NCI-H2081 treated with DMSO at 0.1 percent for 48 hours (cell line): ENCODE measurements at places on chromosomes 13 and 19.

DNA sequence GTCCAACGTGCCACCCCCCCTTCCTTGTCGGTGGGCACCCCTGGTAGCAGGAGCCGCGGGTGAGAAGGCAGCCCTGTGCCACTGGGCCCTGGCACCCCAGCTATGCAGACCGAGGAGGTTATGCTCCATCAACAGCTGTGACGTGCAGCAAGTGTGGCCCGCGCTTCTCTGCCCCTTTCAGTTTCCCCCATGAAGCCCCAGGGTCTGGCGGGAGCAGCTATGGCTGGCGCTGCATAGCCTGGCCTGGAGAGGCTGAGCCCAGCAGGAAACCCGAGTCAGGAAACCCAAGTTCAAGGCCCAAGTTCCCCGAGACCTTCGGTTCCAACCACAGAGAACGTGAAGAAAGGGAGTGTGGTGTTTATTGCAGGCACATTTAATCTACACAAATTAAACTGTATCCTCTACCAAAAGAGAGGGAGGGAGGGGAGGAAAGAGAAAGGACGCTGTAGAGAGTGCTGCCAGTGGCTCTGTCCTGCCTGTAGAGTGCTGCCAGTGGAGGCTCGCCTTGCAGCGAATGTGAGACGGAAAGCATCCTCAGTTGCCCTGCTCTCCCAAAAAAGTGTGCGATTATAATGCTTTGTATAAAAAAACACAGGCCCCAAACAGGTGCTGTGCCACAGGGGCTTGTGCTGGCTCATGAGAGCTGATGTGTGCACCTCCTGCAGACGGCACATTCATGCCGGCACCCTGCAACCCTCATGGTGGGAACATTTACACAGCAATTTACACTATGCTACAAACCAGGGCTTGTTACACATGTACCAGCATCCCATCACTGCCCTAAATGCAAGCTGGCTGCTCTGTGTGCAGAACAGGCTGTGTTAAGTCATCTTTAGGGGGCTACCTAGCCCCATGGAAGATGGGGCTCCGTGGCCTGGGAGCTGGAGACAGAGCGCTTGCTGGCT lies 16.3 kb downstream of the POP4 start:
- DNase-seq = no peak

GRCh38 chr13:21055016-21055415 lies 6.4 kb downstream of the LATS2 start:
- DNase-seq = no peak

DNA sequence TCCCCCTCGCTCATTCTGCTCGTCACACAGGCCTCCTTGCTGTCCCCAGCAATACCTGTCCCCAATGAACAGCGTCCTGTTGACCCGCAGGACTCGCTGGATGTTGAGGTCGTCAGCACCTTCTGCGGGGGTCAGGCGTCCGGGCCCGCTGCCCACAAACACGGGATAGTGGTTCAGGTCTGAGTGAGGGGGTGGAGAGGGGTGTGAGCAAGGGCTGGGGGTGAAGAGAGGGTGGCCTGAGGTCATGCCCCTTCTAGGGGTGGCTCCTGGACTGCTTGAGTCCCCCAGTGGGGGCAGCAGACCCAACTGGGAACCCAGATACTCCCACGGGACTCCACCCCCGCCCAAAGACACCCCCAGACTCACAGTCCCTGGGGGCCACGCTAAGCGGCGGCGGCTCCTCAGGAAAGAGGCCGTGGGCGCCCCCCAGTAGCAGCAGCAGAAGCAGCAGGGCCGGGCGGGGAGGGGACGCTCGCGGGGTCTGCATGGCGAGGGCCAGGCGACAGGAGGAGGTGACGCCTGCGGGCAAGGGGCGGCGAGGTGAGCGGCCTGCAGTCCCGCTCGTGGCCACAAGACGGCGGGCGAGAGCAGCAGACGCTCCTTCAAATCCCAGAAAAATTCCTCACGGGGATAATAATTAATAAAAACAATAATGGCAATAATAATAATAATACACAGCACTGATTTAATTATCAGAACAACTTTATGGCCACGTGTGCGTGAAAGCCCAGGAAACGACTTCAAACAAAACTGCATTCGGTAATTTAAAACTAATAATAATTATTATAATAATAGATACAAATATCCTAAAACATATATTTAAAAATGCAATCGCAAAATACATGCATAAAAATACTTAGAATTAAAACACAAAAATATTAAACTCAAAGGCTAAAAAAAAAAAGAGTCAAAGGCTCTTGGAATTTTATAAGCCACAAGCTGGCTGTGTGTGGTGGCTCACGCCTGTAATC lies 1.2 kb downstream of the SEMA6B start:
- no peak for DNase-seq

DNA sequence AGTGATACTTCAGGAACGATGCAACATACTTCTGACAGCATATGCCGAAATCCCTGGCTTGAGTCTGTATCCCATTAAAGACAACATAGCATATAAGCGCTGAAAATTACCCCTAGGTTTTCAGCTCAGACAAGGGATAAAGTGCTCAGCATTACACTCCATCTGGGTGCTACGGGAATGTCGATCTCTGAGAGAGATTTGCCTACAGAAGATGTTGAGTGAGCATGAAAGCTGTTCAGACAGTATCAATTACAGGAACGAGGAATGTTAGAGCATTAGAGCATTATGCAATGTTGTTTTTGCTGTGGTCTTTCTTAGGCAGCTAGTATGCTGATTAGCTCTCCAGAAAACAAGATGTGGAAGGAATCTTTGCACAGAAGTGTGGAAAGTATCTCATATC lies 484.5 kb downstream of the LIG4 start:
- no peak for DNase-seq
